ENCODE measurements at places on chromosomes 2 and 18.
A peak's percentile ranks its signal among the peaks of the same experiment; 100 is the strongest.

DNA sequence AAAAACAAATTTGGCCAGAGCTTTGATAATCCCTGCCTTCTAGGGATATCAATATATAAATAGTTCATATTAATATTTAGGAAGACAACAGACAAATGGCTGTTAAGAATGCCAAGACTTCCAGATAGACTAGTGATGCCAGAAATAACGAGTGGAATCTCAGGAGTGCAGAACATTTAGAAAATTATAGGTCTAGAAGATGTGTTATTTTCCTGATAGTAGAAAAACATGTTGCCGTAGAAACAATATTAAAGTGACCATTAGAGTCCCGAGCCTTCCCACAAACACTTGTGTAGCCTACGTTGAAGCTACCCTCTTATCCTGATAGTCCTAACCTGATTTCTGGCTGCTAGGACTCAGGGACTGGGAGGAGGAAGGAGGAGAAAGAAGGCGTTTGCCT is 54.3 kb upstream of the ITGA6 start:
- no peak for DNase-seq

- no peak for DNase-seq
Observed at GRCh38 chr2:121072784-121073183, 212.2 kb downstream of the TFCP2L1 start.

DNA sequence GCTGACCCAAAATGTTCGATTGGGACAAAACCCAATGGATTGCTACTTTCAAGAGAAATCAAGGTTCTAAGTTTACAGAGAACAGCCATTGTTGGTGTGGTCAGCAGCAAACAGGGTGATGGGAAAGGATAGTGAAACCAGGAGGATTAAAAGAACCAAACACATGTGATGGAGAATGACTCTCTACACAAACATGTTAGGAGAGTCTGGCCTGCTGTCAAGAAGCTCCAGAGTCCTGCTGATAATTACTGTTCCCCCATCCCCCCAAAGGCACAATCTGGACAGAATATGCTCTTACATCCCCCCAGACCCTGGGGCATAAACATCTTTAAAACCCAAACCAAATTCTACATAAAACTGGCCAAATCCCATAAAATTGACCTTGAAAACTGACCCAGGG is 32.0 kb upstream of the ACYP2 start:
- DNase-seq: no peak

- DNase-seq: no peak
Observed at GRCh38 chr2:42312106-42312505, 48.9 kb downstream of the COX7A2L start.

GRCh38 chr18:13003466-13003896 is 12.3 kb downstream of the CEP192 start:
- peak; percentile 19 for DNase-seq

GRCh38 chr2:73776381-73776780 is 3.5 kb downstream of the DUSP11 start:
- DNase-seq: no peak

- DNase-seq: no peak
Observed at GRCh38 chr18:37958499-37958898, 392.9 kb upstream of the CELF4 start.

DNA sequence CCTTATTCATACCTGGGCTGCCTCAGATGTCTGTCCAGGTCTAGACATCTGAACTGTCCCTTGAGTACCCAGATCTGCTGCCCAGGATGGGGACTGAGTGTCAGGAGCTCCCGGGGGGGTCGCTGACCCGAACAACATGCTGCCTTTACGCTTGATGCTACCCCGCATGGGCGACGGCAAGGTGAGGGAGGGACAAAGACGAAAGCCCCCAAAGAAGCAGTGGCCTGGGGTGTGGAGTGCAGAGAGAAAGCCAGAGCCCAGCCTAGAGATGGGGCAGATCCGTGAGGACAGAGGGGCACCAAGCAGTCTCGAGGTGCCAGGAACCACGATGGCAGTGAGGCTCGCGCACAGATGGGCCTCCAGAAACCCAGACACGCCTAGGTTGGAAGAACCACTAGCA is 234.7 kb downstream of the ATAD2B start:
- DNase-seq: no peak

- no peak for DNase-seq
Observed at GRCh38 chr2:214376618-214377285, 34.1 kb upstream of the VWC2L start.

DNA sequence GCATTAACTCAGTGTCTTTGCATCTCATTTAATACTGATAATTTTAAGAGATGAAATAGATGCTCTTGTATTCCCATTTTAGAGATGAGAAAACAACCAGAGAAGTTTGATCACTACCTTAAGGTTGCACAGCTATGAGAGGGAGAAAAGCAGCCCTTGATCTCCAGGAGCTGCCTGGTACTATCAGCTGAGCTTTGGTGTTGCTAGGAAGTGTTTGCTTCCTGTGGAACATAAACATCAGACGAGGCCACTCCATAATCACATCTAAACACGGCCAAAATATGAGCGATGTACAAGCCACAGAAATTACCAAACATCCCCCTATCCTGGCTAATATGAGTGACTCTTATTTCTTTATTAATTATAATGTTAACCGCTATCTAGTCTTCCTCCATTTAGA is 620 bp upstream of the WDFY1 start:
- DNase-seq: no peak

- DNase-seq: no peak
Observed at GRCh38 chr18:62287781-62288664, 37.1 kb upstream of the TNFRSF11A start.

DNA sequence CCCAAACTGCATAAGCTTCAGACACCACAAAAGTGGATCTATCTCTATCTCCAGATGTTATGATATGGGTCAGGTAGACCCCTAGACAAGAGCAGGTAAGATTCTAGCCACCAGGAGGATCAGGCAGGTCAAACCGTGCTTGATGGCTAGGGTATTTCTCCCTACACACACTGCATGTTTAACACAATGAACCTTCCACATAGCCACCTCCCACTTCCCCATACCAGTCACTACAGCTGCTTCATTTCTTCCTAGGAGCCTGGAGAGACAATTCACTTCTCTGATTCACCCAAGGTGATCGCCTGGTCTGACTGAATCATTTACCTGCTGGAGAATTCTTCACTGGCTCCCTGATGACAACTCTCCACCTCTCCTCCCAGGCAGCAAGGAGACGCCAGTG is 66.0 kb upstream of the MYCN start:
- DNase-seq: no peak

- no peak for DNase-seq
Observed at GRCh38 chr2:112488201-112488600, 6.2 kb downstream of the TTL start.

- no peak for DNase-seq
Observed at GRCh38 chr2:15737314-15738224, 145.9 kb downstream of the DDX1 start.

GRCh38 chr2:19982268-19982667 is 7.6 kb downstream of the WDR35 start:
- DNase-seq: no peak

DNA sequence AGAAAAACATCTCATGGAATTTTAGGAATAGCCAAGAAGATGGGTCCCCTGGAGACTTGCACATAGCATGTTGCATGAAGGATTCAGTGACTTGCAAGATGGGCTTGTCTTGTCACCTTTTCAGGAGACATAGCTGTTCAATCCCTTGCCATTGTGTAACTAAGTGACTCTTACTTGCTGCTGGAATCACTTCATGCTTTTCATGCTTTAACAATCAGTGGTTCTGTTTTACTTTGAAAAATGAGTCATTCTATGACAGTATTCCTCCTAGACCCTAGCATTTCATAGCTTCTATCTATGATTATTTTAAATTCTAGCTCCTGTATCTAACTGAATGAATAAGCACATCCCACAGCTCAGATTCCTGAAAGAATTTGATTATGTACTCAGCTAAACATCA is 2.8 kb downstream of the KYNU start:
- no peak for DNase-seq

DNA sequence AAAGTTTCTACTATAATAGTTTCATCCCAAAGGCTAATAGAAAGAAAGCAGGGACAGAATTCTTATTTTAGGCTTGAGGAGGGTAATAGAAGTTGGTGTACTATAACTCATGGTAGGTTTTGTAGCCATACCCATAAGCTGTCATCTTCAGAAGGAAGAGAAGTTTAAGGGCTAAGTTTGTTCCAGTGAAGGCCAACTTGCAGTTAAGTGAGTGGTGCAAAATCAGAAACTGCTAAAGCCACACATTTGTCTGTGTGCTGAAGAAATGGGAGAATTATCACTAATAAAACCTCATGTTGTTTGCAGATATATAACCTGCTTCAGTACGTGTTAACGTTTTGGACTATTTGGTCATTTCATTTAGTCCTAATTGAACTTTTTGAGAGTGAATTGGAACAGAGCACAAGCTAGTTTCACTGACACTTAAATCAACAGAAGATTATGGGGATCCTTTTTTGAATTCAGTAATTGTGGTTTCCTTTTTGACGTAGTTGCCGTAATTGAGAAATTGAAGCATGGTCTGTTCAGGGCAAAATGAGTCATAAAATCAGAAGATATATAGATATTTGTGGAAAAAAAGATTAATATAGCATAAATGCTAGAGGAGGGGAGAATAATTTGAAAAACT is 69.1 kb downstream of the PHLPP1 start:
- peak; percentile 64 for DNase-seq

GRCh38 chr18:61870151-61870550 is 22.7 kb downstream of the RNF152 start:
- DNase-seq: no peak

- DNase-seq: no peak
Observed at GRCh38 chr2:44964752-44965236, 23.3 kb downstream of the SIX3 start.

DNA sequence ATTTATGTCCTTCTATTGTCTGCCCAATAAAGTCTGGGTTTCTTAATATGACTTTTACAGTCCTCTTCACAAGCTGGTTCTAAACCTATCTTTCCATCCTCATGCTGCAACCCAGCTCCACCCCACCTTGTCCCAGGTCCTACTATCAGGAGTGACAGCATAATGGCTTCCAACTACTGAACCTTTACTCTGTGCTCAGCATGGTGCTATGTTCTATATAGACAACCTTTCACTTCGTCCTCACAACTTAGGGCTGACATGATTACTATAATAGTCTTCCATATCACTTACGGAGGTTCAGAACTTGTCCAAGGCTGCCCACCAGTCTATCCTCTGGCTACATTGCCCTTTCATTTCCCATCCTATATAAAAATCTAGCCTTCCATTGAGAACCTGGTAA is 256.8 kb downstream of the ALK start:
- DNase-seq: no peak

DNA sequence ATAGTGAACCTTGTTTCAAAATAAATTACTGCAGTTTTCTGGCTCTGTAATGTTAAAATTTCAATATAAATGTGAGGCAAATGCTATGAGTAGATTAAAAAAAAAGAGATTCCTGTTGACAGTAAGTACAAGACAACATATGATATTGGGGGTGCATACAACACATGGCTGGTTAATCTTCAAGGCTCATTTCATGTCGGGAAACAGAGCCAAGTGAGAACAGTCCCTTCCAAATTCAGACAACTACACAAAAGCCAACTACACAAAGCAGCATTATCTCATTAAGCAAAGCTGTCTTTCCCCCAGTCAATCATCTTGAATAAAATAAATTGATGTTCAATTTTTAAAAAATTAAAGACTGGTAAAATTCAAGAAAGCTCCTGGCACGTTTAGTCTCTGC is 549.2 kb downstream of the CCDC85A start:
- DNase-seq: no peak

DNA sequence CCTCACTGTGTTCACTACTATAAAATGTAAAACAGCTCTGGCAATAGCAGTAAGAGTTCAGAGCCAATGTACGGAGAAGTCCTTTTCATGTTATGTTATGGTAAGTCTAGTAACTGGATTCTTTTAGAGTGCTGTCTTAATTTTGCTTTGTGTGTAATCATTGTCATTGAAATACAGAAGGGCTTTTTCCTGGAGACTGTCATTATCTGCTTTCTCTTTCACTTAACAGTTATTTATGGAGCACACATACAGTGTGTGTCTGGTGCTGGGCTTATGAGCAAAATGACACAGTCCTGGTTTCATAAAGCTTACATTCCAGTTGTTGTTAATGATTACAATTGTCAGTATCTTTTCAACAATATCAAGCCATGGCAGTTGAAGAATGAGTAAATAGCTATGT is 95.5 kb downstream of the CCDC102B start:
- no peak for DNase-seq

- no peak for DNase-seq
Observed at GRCh38 chr2:147320146-147320545, 524.7 kb upstream of the ACVR2A start.

DNA sequence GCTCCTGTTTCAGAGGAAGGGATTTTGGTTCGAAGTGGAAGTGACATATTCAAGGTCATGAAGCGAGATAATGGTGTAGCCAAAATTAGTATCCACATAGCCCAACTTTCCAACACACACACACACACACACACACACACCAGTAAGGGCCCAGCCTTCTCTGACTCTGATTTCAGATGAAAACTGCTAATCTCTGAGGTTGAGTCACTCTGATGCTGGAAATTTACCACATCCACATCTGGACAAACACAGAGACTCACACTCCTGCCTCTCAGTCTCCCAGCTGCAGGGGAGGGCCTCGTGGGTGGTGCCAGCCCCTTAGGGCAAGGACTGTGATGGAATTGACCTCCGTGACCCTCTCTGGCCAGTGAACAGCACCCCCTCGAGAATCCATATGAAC is 29.0 kb upstream of the SLC35F6 start:
- DNase-seq: no peak

- no peak for DNase-seq
Observed at GRCh38 chr2:66575625-66576310, 140.8 kb downstream of the MEIS1 start.

DNA sequence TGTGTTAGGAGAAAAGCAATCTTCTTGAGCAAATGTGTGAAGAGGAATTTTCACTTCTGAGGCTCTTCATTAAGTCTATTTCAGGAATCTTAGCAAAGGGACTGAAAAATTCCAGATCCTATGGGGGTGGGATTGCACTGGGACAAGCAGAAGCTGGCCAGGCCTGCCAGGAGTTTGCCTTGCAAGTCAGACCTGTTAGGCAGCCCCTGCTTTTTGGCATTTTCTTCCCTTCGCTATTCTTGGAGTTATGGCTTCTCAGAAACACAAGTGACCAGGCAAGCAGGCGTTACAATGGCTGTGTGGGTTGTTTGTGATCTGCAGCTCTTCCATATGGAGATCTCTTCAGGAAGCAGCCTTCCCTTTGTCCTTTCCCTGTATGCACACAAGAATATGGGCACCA is 8.0 kb upstream of the CCDC85A start:
- DNase-seq: no peak

DNA sequence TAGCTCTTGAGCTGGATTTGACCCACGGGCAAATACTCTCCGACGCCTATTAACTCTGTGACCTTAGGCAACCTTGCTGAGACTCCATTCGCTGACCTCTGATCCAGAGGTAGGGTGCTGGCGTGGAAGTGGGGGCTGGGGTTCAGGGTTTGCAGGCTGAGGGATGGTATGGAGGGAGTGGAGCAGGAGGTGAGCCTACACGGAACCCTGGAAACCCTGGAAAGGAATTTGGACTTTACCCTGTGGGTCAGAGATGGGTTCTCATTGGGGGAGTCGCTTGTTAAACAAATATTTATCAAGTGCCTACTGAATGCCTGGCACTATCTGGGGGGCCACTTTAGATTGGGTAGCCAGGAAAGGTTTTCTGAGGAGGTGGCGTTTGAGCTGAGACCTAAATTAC is 58.2 kb upstream of the FZD7 start:
- DNase-seq: no peak

GRCh38 chr18:54023471-54023870 is 201.0 kb downstream of the MBD2 start:
- no peak for DNase-seq

Data from foreskin melanocyte (primary cell).